ENCODE measurements at places on chromosomes 4 and X.

DNA sequence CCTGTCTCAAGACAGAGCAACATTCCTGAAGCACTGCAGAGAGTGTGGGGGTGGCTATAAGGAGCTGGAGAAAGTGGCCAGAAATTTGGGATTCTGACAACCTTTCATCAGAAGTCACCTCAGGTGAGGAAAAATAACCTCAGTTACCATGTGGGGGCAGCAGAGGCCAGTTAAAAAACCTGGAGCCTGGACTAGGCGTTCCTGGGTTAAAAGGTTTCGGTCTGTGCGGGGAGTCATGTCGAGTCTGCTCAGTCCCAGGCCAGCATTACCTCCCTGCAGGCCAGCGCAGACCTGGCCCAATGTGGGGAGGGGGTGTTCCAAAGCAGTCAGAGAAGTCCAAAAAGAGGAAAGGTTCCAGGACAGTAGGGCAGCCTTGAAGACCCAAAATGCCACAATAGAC lies 10.9 kb upstream of the NALF2 start:
- DNase-seq: no peak

DNA sequence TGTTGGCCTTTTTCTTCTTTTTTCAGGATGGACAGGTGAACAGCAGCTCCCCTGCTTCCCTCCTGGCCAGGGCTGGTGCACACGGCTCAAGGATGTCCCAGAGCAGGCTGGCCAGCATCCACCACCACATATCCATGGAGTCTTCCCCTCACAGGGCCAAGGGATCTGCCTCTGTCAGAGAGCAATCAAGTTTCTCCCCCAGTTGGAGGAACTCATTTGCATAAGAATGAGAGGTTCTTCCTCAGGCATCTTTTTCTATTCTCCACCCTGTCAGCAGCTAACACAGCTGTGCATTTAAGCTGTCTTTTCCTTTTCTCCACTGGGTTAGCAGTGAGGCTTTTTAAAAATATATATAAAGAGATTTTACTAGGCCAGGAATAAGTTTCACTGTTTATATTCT lies 143.8 kb downstream of the ANAPC10 start:
- no peak for DNase-seq

DNA sequence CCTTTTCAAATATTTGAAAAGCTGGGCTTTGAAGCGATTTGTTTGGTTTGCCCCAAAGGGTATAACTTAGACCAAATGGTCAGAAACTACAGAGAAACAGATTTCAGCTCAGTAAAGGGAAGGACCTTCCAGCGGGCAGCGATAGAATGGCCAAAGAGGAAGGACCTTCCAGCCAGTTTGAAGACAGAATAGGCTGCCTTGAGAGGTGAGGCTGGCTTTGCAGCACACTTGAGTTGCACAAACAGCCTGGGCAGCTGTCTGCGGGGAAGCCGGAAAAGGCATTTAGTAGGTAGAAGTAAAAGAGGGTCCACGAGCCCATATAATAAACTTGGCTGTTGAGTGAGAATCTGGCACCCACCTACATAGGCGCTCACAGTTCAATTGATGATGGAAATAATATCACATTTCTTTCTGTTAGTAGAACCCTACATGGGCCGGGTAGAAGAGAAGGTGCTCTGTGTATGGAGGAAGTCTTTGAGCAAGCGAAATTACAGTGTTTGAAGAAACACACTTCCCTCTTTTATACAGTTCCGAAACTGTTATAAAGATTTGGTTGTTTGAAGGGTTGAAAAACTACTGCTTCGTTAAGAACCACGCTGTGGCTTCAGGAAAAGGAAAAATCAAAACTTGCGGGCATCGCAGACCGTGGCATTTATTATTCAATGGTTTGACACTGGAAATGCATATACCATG lies 75.0 kb upstream of the SORBS2 start:
- DNase-seq: no peak

DNA sequence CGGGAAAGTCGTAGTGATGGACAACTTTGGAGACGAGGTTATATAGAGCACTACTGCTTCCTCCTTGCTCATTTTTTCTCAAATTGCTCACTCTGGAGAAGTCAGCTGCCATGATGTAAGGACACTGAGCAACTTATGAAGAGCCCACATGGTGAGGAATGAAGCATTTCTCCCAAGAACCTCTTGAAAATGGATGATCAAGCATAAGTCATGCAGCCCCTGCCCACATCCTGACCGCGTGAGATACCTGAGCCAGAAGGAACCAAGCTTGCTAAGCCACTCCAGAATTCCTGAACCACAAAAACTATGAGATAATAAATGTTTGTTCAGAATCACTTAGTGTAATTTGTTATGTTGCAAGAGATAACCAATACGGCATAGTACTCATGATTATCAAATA lies 42.8 kb downstream of the PDE5A start:
- no peak for DNase-seq

- no peak for DNase-seq
Observed at GRCh38 chrX:131675596-131676194, 131.8 kb downstream of the OR13H1 start.

GRCh38 chrX:10021461-10022272 lies 54.5 kb downstream of the CLDN34 start:
- DNase-seq: no peak

DNA sequence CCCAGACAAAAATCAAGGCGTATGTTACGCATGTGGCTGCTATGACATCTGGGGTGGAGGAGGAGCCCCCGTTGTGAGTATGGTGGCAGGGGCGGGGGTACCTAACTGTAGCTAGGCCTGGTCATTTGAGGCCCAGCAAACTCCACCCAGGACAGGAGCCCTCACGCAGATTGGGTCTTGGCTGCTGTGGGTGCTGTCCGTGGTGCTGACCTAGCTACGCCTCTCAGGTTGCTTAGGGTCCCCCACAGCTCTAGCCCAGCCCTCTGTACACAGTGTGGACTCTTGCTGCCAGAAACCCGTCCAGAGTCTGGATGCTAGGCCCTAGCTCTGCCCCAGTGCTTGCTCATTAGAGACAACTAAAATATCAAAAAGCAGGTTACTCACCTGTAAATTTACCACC lies 146.7 kb upstream of the PSAPL1 start:
- DNase-seq: no peak

- DNase-seq: no peak
Observed at GRCh38 chr4:87530868-87531267, 1.7 kb upstream of the SPARCL1 start.

- DNase-seq: no peak
Observed at GRCh38 chr4:170008371-170008770, 17.8 kb downstream of the MFAP3L start.

DNA sequence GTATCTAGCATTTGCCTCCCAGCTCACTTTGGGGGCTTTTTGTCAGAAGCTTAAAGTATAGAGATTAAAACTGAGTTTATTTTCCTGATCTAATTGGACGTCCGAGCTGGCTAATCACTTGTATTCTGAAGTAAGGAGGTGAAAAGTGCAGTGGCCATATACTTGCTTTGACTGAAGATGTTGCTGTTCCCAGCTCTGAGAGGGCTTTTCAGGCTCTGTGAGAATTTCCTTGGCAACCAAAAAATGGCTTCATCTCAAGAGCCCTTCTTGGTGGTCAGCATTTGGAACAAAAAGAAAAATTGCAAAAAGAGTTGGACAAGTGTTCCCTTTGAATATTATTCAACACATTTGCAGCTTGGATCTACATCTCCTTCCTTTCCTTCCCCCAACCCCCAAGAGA lies 67.0 kb downstream of the SLC4A4 start:
- DNase-seq: no peak

DNA sequence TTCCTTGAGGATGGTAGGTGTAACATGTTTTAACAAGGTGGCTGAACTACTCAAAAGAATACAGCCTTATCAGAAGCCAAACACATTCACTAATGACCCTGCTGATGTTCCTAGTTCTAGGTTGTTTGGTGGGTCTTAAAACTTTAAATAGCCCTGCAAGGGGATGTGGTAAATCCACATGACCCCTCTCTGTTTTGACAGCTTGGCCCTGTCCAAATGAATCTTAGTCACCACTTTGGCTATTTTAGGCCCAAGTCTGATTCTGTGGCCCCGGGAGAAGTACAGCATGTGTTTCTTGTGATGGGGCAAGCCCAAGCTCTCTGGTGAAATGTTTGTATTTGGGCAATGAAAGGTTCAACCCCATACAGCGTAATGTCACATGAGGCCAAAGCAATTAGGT lies 54.5 kb upstream of the GPR34 start:
- DNase-seq: no peak

- no peak for DNase-seq
Observed at GRCh38 chr4:78962597-78963115, 23.4 kb upstream of the PAQR3 start.

DNA sequence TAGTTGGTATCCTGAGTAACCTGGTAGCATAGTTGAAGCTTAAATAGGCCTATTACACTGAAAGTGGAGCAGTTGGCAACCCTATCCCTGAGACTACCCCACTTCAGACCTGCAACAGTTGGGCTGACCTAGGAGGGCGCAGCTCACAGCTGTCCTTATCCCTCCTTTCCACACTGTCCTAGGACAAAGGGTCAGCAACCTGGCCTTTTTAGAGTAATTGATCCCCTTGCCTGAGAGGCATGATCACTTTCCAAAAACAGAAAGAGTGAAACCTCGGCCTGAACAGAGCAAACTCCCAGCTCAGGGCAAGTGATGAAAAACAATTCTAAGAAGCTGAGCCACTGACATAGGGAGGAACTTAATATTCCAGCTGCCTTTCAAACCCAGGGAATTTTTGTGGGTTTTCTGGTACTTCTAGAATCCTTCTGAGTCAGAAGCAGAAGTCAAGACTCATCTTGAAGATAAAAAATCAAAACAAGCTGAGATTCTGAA lies 94.9 kb upstream of the MYOZ2 start:
- DNase-seq: no peak

DNA sequence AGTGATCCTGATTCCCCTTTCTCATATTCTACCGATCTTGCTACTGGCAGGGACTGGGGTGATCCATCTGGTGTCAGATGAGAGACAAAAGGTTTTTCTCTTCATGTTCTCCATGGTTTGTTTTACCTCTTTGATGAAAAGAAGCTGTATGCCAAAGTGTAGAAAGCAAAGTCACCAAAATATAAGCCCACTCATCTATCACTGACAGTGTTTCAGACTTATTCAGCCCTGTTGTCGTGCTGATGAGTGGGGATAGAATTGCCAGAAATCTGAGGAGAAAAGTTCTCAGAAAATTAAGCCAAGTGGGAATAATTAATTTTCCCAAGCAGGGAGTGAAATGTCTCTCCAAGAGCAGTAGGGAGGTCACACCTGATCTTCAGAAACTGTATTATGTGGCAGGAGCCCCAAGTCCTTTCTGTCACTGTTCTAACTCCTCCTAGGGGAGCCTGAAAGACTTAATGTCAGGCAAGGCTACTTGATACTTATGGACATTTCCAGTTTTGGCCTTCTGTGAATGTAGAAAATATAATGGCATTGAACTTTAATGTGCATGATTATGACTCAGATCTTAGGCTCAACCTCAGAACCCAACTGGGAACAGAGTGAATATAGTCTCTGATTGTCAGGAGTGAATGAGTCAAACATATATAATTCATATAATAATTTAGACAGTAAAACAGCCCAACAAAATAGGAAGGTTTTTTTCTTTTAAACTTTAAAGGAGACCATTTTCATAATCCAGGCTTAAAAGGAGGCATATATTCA lies 298.1 kb downstream of the ANKRD50 start:
- DNase-seq: no peak

- DNase-seq: no peak
Observed at GRCh38 chr4:79030973-79031372, 91.7 kb upstream of the PAQR3 start.

DNA sequence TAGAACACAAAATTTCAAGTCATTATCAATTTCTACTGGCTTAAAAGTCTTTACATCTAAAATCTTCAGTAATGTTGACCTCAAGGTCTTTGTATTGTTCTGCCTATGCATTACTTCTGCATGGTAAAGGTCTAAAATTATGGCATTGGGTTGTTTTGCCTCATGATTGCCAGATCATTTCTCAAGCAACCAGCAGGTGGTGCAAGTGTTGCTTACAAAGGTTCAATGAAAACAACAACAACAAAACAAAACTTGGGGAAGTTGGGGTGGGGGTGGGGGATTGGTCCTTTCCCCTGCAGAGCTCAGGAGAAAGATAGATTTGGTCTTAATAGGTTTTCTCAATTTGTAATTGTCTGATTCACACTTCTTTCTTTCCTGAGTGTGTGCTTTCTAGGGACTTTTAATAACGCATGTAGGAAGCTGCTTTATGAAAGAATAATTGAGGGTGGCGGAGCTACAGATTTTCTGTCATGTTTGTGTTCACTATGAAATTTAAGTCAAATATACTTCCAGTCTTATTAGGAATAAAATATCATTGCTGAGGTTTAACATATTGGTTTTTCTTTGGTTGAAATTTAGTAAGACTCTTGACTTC lies 145.1 kb downstream of the COL4A5 start:
- no peak for DNase-seq

GRCh38 chrX:100217547-100217946 lies 192.5 kb downstream of the PCDH19 start:
- DNase-seq: no peak

- DNase-seq: no peak
Observed at GRCh38 chr4:1009542-1010394, 1.7 kb upstream of the FGFRL1 start.

DNA sequence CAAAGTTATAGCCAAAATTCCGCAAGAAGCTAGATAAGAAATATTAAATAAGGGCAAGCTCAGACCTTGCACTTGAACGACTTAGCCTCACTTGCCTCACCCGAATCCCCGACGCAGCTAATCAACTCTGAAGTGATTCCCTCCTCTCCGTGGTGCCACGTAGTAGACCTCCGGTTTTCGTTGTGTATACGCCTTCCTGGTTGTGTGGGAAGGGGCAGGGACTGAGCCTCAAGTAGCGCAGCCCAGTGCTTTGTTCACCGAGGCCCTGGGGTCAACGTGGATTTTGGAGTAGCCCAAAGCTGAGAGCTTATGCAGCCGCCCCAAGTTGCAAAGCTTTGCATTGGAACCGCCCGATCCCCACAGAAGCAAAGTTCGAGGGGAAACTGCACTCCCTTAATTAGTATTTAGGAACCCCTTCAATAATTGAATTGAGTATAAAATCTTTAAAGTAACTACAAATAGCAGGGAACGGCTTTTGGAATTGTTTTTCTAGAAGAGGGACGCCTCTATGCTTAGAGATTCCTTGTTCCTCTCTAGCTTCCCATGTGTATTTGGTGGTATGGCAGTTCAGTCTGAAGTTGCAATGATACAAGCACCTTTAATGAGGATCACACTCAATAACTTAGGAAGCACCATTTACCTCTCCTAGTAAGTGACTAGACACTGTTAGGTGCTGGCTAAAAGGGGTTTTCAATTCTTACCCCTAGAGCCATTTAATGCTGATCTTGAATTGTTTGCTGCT lies 55.7 kb downstream of the LINC00632 start:
- no peak for DNase-seq

DNA sequence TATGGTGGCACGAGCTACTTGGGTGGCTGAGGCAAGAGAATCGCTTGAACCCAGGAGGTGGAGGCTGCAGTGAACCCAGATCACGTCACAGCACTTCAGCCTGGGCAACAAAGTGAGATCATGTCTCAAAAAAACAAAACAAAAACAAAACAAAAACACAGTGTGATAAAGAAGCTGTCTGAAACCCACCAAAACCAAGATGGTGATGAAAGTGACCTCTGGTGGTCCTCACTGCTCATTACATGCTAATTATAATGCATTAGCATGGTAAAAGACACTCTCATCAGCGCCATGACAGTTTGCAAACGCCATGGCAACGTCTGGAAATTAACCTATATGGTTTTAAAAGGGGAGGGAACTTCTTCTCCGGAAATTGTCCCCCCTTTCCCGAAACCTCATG lies 29.4 kb upstream of the OPHN1 start:
- no peak for DNase-seq

- DNase-seq: no peak
Observed at GRCh38 chr4:148776941-148777340, 334.7 kb upstream of the NR3C2 start.

Data from SHP77 treated with DMSO at 0.1 percent for 48 hours (cell line).